Activated T-cell treated with anti-CD3 and anti-CD28 coated beads, Interleukin-2, amount 50 U/mL, for 48 hours (primary cell): ENCODE measurements at places on chromosomes 4 and X.

- no peak for DNase-seq
Measured at GRCh38 chr4:52106191-52106590, 55.1 kb downstream of the SPATA18 start.

- DNase-seq = no peak
Measured at GRCh38 chr4:168769837-168770236, 240.2 kb downstream of the CBR4 start.

DNA sequence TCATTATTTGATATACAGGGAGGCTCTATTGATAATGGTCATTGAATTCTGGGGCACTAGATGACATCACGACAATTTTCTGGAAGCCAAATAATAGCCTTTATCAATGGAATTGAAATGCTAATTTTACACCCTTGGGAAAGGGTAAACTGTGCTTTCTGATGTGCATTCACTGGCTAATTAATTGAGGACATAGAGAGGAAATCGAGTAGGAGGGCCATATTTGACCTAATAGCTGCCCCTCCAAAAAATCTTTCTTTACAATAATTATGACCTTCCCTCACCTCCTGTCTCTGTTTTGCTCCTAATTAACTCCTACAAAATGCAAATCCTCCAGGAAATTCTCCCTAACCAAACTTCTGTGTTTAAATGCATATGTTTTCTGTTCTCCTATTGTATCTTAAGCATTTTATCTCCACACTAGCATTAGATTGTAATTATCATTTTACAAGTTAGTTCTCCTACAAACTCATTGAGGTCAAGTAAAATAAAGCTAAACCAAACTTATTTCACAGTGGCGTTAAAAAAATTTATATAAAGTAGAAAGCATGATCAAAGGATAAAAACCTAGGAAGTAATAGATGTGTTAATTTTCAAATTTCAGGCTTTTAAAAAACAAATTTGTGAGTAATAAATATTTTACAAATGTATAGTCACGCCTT is 1414.0 kb upstream of the AGA start:
- no peak for DNase-seq

- DNase-seq = no peak
Measured at GRCh38 chr4:77310931-77311330, 153.9 kb downstream of the CCNG2 start.

DNA sequence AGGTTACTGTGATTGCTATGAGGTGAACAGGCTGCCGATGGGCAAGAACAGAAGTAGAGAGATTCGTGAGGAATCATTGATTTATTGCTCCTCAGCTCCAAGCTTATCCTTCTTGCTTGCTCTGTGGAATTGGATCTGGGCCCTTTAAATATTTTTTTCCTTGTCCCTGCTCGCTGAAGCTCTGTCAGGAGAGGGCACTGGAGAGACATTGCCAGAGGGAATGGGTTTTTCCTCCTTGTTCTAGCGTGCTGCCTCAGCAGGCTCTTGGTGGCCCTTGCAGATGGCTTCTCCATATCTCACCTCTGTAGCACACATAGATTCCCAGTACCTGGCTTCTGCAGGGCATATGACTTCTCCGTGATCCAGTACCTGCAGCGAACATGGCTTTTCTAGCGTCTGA is 67.4 kb downstream of the CNGA2 start:
- DNase-seq = no peak

DNA sequence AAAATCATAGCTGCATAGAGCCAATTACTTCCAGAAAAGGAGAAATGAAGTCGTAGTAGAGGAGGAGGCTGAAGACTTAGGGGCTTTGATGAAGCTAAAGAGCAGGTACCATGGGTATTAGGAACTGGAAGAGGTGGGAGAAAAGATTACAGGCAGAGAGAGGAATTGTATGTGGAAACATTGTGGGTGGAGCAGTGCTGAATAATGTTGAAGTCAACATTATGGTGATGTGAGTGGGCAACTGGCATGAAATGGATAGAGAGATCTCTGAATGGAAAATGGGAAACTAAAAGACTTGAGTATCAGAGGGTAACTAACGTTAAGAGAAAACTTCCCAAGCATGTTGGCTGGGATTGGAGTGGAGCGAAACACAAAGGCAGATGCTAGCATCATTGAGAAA is 92.5 kb downstream of the AREG start:
- DNase-seq = no peak

DNA sequence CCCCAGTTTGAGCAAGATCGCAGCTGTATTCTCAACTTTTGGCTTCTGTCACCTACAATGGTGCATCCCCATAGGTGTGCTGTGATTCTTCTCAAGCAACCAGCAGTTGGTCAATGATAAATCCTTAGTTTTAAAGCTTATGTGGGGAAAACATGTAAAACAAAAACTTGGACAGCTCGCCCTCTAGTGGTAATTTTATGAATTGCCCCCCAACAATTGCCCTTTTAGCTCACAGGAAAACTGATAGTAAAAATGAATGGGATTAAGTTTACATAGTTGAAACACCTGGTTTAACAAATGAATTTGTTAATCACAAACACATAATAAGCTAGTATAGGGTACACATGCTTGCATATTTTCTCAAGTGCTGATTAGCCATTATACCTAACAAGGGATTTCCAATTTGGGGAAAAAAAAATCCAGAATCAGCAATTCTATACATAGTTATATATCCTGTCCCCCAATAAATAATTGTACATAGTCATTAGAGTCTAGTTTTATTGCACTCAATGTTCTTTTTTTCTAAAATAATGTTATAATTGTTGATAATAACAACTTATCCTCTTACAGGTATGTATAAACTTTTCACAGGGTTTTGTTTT is 30.1 kb downstream of the TEX13A start:
- no peak for DNase-seq

DNA sequence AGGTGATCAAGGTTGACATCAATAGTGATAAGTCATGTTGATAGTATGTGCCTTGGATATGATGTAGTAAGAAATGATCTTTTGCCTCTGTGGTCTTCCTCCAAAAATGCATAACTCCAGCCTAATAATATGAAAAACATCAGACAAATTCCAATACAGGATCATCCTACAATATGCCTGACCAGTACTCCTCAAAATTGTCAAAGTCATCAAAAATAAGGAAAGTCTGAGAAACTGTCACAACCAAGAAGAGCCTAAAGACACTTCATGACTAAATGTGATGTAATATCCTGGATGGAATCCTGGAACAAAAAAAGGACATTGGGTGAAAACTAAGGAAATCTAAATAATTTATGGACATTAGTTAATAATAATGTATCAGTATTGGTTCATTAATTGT is 50.3 kb upstream of the LCORL start:
- DNase-seq = no peak

GRCh38 chrX:106973433-106974149 is 26.4 kb downstream of the MORC4 start:
- no peak for DNase-seq

DNA sequence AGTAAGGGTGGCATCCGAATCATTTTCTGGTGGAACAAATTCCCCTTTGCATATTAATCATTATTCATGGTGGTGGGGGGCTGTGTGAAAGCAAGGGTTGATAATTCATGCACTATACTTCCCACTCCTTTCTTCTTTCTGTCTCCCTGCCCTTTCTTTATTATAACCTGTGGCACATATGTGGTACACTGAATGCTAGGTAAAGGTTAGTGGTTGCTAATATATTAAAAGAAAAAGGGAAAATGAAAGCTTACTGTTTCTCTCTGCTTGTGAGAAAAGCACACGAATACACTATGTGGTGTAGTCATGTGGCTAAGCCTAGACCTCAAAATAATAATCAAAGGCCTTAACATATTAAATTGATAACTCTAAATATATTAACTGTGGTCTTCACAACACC is 178.4 kb upstream of the RPS6KA3 start:
- no peak for DNase-seq

DNA sequence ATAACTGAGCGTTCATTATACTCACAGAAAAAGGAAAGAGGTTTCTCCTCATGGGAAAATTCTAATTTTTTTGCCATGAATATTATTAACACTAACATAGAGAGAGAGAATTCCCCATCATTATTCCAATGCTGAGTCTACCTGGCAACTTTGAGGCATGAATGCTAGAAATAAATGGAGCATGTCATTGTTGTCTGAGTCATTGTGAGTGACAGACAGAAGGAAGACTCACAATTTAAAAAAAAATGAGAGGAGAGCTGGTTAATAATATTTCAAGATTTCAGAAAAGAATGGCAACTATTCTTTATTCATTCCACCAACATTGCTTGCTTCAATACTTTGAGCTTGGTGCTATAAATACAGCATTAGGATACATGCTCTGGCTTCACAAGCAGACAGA is 170.4 kb upstream of the HS3ST1 start:
- DNase-seq = no peak
